Esophagus muscularis mucosa (tissue), 4 donors: ENCODE measurements at places on chromosomes 3 and 15.
A peak's percentile ranks its signal among the peaks of the same experiment; 100 is the strongest.

- no peak for DNase-seq
These were observed 103.9 kb downstream of the SUCLG2 start for GRCh38 chr3:67550541-67550940.

DNA sequence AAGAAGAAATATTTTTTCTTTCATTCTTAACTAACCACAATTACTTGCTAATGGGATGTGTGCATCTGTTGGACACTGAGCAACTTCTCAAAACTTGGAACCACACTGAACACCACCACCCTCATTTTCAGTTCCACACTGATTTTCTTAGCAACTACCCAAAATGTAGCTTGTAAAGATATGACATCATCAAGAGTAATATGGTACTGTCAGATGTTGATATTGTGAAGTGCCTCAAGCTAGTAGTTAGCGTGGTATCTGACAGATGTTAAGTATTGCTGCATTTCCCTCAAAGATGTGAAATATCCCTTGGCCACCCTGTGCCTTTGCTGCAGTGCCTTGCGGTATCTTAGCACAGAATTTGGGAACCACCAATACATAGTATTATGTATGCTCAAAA is 9.3 kb downstream of the RFTN1 start:
- no peak for DNase-seq

GRCh38 chr3:11009898-11010297 is 17.4 kb downstream of the SLC6A1 start:
- DNase-seq: no peak

GRCh38 chr3:58563386-58564035 is 13.7 kb downstream of the FAM107A start:
- no peak for DNase-seq

DNA sequence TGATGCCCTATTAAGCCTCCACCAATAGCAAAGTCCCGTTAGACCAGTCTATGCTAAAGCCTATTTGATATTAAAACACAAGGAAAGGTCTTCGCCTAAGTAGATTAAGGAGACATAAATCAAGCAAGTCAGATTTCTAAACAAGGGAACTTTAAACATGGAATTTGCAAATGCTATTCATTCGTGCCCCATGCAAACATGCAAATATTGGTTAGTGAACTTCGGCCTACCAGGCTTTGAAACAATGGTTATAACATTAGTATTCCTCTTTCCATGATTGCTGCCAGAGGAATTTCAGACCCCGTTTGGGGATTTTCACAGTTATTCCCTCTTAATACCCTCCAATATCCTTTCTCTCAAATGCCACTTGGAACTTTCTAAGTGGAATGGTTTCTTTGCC is 36.9 kb upstream of the ZNF280D start:
- no peak for DNase-seq

DNA sequence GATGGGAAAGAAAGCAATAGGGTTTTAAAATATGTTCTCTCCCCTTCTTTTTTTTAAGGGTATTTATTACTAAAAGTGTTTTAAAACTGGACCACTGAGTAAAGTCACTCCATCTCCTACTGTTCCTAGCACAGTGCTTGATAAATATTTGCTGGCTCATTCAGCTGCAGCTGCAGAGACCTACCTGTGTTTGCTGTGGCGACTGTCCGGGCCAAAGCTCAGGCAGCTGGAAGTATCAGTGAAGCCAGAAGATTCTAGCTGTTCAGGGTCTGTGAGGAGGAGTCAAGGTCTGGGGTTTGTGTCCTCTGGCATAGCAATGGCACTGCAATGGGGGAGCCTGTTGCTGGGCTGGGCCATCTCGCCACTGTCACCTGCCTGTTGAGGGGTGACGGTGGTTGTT is 109.9 kb downstream of the RPLP1 start:
- DNase-seq: no peak

- DNase-seq: peak; percentile 97
These were observed 485.2 kb upstream of the PROK2 start for GRCh38 chr3:72270072-72270681.

GRCh38 chr3:138942271-138942670 is 4.7 kb downstream of the FOXL2 start:
- no peak for DNase-seq

DNA sequence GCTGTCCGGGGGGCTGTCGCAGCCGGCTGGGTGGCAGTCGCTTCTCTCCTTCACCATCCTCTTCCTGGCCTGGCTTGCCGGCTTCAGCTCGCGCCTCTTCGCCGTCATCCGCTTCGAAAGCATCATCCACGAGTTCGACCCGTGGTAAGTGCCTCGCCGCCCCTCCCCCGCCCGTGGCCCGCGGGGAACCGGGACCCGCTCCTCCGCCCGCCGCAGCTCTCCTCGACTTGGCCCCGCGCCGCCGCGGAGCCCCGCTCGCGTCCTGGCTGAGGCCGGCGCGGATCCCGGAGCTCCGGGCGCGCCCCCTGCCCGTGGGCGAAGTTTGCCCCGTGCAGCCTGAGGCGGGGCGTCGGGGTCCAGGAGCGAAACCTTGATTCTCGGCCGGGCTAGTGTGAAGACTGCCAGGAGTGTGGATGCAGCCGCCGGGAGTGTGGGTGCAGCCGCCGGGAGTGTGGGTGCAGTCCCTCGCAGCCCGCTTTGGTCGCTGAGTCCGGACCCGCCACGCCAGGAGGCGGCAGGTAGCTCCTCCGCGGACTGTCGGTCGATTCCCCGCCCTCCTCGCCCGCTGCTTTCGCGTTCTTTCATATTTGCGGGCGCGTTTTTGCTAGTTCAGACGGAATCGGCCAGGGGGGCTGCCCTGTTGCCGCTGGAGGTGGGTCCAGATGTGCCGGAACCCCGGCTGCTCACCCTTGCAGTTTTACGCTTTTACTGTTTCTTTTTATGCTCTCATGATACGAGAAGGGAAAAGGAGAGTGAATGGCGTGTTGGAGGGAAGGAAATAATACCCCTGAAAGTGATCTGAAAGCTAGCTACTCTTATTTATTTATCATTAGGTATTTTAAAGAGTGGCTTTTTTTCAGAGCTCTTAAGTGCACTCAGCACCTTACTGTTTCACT is 692 bp downstream of the STT3B start:
- no peak for DNase-seq

GRCh38 chr15:39230205-39230907 is 350.5 kb upstream of the THBS1 start:
- DNase-seq: no peak

DNA sequence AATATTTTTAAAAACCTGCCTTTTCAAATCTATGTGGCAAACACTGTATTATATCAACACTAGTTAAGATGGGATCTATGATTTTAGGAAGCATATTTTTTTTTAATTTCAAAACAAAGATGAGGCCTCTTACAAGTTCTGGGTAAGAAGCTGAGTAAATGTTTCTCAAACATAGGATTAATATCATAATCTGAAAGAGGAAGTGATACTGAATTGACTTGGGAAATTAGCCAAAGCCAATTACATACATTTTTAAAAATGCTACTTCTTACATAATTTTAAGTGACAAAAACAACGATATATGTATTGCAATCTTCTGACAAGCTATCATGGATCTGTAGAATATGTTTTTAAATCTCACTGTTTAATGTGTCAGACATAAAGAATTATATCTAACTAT is 135.1 kb upstream of the UBP1 start:
- no peak for DNase-seq

GRCh38 chr15:60255390-60255789 is 142.4 kb downstream of the ANXA2 start:
- DNase-seq: no peak

DNA sequence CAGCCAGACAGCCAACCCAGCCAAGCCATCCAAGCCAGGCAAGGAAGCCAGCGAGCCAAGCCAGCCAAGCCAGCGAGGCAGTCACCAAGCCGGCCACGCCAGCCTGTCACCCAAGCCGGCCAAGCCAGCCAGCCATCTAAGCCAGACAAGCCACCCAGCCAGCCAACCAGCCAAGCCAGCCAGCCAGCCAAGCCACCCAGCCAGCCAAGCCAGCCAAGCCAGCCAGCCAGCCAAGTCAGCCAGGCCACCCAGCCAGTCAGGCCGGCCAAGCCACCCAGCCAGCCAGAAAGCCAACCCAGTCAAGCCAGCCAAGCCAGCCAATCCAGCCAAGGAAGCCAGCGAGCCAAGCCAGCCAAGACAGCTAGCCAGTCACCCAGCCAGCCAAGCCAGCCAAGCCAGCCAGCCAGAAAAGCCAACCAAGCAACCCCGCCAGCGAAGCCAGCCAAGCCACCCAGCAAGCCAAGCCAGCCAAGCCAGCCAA is 201.2 kb downstream of the GOLGA6L6 start:
- DNase-seq: peak; percentile 91

DNA sequence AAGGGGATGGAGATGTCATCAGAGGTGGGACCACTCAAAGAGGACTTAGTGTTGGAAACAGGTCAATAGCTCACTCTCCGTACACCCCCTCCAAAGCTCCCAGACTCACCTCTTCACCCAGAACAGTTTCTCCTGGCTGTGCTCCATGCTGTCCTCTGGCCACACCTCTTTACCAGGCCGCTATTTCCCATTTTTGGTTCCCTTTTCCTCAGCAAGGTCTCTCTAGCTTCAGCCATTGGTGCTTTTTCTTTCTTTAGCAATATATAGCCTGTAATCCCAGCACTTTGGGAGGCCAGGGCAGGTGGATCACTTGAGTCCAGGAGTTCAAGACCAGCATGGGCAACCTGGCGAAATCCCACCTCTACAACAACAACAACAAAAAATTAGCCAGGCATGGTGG is 123.6 kb upstream of the SMAD3 start:
- DNase-seq: no peak

DNA sequence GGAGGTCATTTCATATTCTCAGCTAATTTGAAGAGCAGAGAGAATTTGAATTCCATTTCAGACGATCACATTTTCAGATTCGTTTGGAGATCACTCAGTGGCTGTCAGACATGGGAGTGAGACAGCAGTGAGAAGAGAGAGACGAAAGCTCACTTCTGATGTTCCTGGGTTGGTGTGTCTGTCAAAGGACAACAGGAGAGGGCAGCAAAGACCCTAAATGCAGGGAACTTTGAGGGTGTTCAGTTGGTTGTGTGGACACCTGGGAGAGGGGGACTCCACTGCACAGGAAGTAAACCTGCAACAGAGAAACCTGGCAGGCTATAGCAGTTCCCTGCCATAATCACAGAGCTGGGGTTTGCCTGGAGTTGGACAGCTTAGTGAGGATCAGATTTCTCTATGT is 675.1 kb downstream of the SQOR start:
- DNase-seq: no peak

GRCh38 chr3:158458464-158458863 is 112.5 kb upstream of the MLF1 start:
- DNase-seq: no peak

DNA sequence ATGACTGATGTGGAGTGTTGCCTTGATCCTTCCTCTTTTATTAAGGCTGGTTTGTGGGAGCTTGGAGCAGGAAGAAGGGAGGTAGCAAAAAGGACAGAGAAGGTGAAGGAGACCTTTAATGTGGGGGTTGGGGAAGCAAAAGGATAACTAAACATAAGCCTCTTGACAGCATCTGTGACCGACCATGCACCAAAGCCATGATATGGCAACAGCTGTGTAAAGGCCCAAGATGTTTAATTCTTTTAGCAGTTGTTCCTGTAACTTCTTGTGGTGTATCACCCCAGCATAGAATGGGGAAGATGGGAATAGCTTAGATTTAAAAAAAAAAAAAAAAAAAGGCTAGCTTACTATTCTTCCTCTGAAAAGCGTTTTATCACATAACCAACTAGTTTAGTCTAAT is 194.7 kb downstream of the KLHL25 start:
- no peak for DNase-seq

GRCh38 chr3:81743096-81744025 is 18.1 kb downstream of the GBE1 start:
- peak; percentile 93 for DNase-seq

DNA sequence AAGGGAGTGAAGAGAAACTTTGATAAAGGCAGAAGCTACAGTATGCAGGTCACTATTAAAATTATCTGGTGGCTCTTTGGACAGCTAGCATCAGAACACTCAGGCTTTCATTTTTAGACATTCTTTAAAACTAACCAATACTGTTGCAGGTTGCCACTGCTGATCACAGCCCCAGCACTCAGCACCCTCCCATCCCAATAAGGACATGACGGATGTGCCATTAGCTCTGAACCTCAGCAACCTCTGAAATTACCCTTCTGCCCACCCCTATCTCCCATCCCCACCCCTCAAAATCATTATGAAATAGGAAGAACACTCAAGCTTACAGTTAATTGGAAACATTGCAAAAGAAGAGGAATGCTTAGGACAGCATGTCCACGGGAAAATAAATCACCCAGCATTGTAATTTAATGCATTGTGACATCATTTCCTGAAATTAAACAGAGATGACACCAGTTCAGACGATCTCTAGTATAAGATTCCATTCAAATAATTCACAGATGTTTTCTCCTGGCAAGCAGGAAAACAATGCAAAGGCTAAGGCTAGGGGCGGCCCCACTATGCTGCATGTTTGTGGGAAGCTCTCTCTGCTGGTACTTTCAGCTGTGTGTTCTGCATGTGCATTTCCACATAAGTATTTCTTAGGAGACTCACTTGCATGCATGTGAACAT is 71.6 kb downstream of the MEIS2 start:
- no peak for DNase-seq

DNA sequence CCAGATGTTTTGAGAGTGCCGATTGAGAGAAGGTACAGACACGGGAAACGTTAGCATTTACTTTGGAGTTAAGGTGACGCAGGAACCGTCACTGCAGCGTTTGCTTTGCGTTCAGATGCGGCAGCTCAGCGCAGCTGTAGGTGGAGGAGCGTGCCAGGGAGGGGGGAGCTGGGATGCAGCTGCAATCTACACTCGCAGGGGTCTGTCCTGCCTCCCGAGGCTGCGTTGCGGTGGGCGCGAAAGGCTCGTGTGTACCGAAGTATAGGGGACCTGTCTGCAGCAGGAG is 425 bp upstream of the FYTTD1 start:
- no peak for DNase-seq

- DNase-seq: no peak
These were observed 2.6 kb downstream of the NGLY1 start for GRCh38 chr3:25780618-25781017.

DNA sequence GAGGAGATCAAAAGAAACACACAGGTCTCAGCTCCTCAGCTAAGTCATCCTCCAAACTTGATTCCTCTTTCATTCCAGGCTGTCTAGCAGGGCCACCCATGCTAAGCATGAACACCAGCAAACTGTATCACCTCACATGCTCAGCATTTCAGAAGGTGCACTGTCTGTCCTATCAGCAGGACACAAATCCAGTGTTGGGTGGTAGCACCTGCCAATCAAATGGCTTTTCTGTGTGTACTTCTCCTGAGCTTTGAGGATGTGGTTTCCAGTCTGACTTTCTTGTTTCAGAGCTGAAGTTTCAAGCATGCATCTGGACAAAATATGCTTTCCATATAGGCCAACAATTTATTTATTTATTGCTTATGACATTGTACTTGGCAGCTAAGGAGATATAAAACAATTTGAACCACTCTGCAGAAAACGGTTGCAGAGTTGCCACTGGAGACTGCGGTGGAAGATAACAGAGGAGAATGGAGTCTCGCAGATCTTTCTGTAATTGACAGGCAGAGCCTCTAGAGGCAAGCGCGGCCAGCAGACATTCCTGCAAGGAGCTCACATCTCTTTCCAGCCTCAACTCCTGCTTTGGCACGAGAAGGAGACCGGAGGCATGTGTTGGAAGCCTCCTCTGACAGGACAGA is 167.1 kb upstream of the WNT5A start:
- no peak for DNase-seq
